ENCODE measurements at places on chromosomes 7 and 10. TPM values are rescaled to one million over a fixed set of nuclear protein-coding genes. Genes with fewer than 3 reads are reported as not detected.

- no peak for DNase-seq
Observed at GRCh38 chr10:58588673-58589265, 76.1 kb downstream of the BICC1 start.

SPDYE1 gene
- not detected for total RNA-seq

DNA sequence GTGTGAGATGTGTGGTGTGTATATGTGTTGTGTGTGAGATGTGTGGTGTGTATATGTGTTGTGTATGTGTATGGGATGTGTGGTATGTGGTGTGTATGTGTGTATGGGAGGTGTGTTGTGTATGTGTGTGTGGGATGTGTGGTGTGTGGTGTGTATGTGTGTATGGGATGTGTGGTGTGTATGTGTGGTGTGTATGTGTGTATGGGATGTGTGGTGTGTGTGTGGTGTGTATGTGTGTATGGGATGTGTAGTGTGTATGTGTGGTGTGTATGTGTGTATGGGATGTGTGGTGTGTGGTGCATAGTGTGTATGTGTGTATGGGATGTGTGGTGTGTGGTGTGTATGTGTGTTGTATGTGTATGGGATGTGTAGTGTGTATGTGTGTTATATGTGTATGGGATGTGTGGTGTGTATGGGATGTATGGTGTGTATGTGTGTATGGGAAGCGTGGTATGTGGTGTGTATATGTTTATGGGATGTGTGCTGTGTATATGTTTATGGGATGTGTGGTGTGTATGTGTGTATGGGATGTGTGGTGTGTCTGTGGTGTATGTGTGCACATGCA lies 30.8 kb downstream of the IKZF1 start:
- no peak for DNase-seq

DNA sequence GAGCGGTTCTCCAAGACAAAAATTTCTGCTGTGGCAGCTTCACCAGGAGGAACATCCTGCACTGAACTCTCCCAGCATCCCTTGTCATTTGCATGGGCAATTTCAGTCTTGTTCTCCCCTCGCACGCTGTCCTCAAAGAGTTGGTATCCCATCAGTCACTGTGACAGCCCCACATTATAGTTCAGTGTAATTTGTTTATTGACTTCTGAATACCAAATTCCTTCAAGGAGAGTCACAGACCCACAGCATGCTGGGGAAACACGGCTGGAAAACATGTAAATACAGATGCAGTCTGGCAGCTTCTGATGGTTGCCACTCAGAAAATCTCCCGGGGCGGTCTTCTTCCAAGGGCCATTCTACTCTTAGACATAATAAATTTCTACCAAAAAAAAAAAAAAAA lies 151.0 kb upstream of the NEBL start:
- DNase-seq: no peak

ZNF365 gene
- 0.41 TPM for total RNA-seq

AEBP1 gene
- total RNA-seq: 51.1 TPM

DNA sequence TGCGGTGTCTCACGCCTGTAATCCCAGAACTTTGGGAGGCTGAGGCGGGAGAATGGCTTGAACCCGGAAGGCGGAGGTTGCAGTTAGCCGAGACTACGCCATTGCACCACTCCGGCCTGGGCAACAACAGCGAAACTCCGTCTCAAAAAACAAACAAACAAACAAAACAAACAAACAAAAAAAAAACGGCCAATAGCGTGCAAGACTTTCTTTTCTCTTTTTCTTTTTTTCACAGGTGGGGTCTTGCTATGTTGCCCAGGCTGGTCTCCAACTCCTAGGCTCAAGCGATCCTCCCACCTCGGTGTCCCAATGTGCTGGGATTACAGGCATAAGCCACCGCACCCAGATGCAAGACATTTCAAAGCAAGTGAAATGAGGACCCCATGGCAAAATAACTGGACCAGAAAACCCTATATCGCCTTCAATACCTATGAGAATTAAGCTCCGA lies 1.6 kb downstream of the PSAP start:
- no peak for DNase-seq

DNA sequence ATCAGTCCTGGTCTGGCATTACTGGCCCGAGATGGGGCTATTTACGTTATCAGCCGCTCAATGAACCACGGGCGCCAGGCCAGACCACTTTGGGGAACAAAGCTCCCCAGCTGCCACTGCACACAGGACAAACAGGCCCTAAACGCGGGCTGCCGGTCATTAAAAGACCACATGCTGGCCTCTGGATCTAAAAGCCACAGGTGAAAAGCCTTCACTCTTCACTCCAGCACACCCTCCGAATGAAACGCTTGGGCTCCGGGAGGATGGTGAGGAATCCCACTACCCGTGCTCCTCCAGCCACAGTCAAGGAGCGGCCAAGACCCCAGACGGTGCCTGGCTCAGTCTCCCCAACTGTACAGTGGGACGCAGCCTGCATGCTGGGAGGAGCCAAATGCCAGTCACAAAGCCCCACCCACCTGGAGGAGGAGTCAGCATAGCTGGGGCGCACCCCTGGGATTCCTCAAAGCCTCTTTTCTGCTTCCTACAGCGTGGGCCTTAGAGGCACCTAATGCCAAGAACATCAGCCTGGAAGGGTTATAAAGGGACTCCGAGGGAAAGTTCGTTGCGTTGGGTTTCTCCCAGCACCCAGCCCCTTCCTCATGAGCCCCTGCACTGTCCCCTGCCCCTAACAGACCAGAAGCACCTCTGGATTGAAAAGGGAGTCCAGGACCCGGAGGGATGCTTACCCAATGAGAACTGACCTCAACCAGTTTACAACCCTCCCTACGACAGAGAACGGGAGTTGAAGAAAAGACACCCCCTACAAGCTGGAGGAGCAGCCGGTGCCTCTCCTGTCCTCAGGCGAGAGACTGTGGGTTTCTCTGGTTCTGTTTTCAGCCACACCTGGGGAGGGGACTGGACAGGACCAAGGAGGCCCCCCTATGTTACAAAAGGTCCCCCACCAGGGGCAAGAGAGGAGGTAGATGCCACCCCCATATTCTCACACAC lies 4.7 kb downstream of the PDGFA start:
- DNase-seq: peak; percentile 65

ERV3-1 gene
- total RNA-seq: 19.3 TPM

GRCh38 chr7:47291461-47292081 lies 290.3 kb downstream of the TNS3 start:
- no peak for DNase-seq

DNA sequence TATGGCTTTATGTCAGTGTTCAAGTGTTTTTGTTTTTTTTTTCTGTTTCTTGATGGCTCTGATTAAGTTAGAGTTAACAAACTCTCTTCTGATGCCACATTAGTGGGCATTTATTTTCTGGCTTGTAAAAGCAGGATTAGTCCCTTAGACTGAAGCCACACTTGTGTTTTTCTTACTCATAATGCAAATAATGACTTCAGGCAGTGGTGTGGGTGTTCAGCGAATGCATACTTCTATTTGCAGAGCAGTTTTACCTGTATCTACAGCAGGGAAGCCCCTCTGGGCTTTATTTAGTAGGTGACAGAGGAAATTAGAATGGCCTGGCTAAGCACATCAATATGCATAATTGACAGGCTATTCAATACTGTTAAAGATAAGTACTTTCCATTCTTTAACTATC lies 79.9 kb downstream of the CNNM2 start:
- DNase-seq: no peak

LRMDA gene
- 6.3 TPM for total RNA-seq

DNA sequence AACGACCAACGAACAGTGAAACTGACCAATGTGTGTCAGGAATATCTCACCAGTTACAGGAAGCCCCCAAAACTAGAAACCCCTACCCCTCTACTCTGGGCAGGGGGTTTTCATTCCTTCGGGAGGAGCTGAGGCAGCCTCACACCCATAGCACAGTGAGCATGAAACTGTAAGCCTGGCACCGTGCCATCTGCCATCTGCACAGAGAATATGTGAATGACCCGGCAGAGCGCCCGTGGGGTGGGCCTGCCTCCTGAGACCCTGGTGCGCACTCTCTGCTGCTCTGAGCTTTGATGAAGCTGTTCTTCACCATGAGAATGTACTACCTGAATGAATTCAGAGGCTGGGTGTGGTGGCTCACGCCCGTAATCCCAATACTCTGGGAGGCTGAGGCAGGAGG lies 27.1 kb downstream of the DAGLB start:
- DNase-seq: peak; percentile 40

GRCh38 chr10:72267381-72267780 lies 6.3 kb upstream of the DDIT4 start:
- no peak for DNase-seq

- no peak for DNase-seq
Observed at GRCh38 chr7:151793531-151793951, 83.4 kb downstream of the PRKAG2 start.

TPST1 gene
- total RNA-seq: 34.0 TPM

DNA sequence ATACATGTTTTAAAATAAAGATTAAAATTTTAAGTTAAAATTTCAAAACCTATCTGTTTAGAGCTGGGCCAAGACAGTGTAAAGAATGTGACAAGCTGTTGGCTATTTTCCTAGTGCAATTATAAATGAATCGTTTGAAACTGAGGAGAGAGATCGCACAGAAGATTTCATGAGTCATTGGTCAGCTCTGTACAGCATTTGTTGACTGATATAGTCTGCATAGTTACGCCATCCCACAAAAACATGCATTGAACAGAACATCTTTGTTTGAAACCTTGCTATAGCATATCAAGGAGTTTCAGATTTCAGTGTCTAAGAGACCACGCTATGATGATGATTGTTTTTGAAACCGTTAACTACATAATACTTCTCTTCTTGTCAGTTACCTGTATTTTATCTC lies 1.3 kb upstream of the C10orf67 start:
- DNase-seq: peak; percentile 24

DNA sequence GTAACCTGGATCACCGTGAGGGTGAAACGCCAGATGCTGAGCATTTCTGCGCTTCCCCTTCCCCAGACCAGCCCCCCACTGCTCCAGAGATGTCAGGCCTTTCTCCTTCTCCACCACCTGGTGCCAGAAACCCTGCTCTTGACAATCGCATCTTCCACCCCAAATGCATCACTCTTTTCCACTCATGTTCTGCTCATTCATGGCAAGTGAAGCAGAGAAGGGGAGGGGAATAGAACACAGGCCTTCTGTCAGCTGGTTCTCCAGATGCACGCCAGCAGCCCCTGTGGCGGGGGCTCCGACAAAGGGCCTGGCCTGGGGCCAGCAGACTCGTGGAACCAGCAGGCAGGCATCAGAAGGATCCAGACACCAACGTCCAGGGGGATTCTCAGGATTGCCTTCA lies 68.5 kb upstream of the SVIL start:
- DNase-seq: peak; percentile 77

DNA sequence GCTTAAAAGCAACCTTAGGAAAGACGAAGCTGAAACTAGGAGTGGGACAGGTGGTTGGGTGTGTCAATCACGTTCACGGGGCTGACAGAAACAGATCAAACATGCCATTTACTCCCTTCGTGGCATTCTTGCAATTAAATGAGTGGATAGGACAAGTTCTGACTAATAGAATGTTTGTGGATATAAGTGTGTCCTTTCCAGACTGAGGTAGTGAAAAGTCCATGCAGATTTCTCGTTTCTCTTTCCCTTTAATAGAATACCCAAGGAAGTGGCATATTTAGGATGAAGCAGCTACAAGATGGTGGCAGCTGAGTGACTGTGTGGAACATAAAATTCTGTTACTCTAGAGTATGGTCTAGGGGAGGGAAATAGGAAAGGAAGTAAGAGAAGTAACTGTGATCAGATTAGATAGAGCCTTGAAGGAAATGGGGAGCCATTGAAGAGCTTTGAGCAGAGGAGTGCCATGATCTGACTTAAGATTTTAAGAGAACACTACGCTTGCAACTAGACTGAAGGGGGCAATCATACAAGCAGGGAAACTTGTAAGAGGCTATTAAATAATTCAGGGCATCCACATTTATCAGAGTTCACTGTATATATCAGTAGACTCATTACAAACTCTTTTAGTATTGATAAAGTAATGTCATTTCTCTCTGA lies 46.3 kb upstream of the HYAL4 start:
- DNase-seq: no peak

DNA sequence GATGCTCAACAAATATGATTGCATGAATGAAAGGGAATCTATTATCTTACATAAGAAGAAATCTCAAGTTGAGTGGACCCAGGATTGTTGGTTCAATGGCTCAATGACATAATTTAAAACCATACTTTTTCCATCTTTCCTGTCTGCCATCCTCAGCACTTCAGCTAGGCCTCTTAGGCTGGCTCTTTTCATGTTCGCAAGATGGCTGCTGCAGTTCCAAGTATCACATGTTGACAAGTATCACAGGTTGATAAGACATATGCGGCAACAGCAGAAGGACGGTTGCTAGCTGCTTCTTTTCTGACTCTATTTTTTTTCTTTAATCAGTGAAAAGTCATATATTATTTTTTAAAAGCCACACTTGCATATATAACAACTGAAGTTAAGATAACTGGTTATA lies 79.0 kb upstream of the CDK6 start:
- DNase-seq: no peak

DNA sequence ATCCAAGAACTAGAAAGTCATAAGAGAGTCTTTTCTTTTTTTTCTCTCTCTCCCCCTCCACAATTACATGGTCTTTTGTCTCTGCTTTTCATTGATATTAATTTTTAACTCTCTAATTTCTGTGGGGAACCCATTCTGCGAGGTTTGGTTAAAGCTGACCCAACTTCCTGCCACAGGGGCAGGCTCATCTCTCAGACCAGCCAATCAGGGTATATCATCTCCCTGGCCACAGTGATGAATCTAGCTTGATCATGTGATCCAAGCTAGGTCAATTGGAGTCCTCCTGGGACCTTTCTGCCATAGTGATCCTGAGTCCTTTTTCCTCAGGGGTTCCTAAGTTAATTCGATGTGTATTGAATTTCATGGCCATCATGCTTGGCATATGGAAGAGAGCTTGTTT lies 38.0 kb upstream of the TRUB1 start:
- no peak for DNase-seq

EPHB4 gene
- total RNA-seq: 49.1 TPM

FEZF1 gene
- total RNA-seq: not detected

DNA sequence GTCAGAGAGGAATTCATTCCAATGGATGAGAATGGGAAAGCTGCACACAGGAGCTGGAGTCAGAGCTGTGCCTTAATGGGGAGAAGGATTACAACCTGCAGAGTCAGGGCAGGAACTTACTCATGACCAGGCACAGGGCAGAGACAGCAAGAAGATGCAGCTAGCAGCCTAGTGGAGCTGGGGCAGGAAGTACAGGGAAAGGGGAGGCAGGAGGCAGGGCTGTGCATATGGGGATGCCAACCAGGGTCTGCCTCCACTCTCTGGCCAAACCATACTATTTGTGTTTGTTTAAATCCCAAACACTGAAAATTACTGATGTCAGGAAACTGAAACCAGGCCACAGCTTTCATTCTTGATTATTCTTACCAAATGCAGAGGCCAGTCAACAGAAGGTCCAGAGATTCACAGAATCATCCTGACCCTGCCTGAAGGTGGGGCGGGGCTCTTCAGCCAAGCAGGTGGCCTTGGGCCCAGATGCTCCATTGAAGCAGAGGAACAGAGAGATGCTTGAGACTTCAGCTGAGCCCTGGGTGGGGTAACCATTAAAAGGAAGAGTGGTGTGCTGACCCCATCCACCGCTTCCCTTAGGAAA lies 461.9 kb downstream of the KCNMA1 start:
- no peak for DNase-seq

DNA sequence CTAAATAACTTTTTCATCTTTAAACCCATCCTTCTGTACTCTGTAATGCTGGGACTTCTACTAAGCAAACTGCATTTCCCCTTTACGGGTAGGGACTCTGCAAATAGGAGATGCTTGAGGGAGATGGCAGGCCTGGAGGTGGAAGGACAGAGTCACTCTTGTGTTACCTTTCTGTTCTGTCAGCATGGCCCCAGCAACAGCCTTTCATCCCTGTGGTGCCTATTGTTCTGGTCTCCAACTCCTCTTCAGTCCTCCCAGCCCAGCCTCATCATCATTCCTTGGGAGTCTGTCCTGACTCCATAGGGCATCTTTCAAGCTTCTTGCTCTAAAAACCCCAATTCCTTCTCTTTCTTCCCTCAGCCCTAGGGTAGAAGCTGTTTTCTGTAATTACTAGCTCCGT lies 230.0 kb downstream of the SNX13 start:
- DNase-seq: no peak
